ENCODE measurements at places on chromosomes 16 and 17.

DNA sequence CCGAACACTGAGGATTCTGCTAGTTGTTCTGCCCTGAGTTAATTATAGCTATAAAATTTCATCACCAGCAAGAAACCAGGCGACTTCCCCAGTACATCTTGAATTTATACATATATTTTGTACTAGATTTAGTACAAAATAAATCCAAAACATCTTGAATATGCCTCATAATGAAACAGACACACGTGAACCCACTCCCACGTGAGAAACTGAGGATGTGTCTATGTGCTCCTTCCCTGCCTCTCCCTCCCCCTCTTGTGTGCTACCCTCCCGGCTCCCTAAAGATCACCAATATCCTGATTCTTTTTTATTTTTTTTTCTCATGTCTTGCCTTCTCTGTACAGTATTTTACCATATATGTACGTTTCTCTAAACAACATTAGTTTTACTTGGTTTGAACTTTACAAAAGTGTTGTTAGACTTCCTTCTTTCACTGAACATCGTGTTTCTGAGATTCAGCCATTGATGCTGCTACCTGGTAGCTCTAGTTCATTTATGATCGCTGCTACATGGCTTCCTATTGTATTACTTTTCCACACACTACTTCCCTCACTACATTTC lies 1.1 kb upstream of the LCMT1 start:
- DNase-seq = peak; percentile 34

GRCh38 chr17:31820691-31821435 lies 38.2 kb downstream of the COPRS start:
- DNase-seq = no peak

- no peak for DNase-seq
Measured at GRCh38 chr16:88343271-88343791, 39.4 kb upstream of the ZNF469 start.

- no peak for DNase-seq
Measured at GRCh38 chr16:72884037-72884436, 163.9 kb downstream of the ZFHX3 start.

- DNase-seq = no peak
Measured at GRCh38 chr17:83137523-83137922, 58.1 kb downstream of the METRNL start.

DNA sequence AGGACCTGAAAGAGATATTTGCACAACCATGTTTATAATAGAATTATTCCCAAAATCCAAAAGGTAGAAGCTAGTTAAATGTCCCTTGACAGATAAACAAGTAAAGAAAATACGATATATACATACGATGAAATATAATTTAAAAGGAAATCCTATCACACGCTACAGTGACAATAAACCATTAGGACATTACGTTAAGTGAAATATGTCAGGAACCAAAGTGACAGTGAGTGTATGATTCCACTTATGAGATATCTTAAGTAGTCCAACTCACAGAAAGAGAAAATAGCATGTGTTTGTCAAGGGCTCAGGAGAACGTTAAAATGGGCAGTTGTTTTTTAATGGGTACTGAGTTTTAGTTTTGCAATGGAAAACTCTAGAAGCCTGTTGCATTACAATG lies 212.7 kb upstream of the PMFBP1 start:
- DNase-seq = no peak

- no peak for DNase-seq
Measured at GRCh38 chr17:56571456-56571855, 22.0 kb upstream of the NOG start.

- no peak for DNase-seq
Measured at GRCh38 chr17:34113089-34113488, 142.0 kb upstream of the CCL2 start.

DNA sequence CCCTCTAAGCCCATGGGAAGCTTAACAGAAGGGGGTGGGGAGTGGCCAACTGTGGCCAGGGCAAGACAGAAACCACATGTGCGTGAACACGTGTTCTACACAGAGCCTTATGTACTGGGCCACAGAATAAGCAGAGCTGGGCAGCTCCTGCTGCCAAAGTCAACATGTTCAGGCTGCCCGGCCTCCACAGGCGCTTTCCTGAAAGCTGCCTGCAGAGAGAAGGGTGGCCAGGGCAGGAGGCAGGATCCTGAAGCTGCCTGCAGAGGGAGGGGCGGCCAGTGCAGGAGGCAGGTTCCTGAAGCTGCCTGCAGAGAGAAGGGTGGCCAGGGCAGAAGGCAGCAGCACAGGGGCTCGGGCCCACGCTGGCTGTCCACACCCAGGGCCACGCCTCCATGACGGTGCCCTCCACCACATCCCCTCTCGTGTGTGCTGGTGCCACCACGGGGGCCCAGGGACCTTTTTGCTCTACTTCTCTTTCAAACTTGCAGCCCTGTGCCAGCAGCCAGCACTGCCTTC lies 79.5 kb downstream of the ANKRD11 start:
- DNase-seq = no peak

GRCh38 chr16:87460936-87461335 lies 31.9 kb downstream of the ZCCHC14 start:
- no peak for DNase-seq

- DNase-seq = no peak
Measured at GRCh38 chr16:25006504-25007056, 8.6 kb downstream of the ARHGAP17 start.

- DNase-seq = no peak
Measured at GRCh38 chr17:71247441-71248015, 873.3 kb upstream of the SOX9 start.
